ENCODE measurements at places on chromosomes 4 and X.

- DNase-seq = no peak
Observed at GRCh38 chr4:108072300-108072699, 82.6 kb downstream of the HADH start.

GRCh38 chr4:119748853-119749252, 120.2 kb upstream of the PDE5A start:
- DNase-seq = no peak

GRCh38 chrX:13430136-13430827, 110.4 kb upstream of the ATXN3L start:
- DNase-seq = peak; percentile 34

- peak; percentile 63 for DNase-seq
Observed at GRCh38 chr4:154622598-154622997, 10.1 kb upstream of the FGG start.

DNA sequence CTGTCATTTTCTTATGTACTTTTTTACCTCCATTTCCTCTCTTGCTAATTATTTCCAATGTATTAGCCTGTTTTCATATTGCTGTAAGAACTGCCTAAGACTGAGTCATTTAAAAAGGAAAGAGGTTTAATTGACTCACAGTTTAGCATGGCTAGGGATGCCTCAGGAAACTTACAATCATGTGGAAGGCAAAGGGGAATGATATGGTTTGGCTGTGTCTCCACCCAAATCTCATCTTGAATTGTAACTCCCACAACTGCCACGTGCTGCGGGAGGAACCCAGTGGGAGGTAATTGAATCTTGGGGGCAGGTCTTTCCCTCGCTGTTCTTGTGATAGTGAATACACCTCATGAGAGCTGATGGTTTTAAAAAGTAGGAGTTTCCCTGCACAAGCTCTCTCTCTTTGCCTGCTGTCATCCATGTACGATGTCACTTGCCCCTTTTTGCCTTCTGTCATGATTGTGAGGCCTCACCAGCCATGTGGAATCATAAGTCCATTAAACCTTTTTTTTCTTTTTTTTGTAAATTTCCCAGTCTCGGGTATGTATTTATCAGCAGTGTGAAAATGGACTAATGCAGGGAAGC, 870.0 kb upstream of the INTU start:
- DNase-seq = peak; percentile 15

DNA sequence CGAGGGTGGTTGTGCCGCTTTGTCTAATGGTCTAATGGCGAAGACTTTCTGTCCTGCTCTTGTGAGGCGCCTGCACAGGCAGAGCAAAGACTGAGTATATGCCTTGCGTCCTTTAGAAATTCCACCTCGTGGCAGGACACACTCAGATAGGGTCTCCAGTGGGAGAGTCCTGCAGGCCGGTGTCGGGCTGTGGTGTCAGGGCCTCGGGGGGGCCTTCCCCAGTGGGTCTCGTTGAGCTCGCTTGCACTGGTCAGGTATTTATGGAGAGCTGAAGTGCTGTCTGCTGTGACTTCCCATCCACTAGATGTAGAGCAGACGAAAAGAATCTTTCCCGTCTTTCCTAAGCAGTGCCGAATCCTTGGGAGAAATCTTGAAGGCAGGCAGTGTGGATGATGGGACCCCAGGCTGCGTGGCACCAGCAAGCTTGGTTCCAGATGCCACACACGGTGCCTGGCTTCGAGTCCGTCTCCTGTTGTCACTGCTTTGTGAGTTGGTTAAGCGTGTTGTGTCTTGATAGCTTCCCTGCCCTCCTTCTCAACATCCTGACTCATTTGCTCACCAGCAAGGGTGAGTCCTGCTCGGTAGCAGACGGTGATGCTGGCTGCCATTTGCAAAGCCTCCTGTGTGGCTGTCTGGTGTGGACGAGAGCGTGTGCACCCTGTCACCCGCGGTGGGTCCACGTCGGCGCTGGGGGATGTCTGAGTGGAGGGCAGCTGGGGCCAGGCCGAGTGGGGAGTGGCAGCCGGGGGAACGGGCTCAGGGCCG, 20.5 kb downstream of the MAEA start:
- DNase-seq = no peak

DNA sequence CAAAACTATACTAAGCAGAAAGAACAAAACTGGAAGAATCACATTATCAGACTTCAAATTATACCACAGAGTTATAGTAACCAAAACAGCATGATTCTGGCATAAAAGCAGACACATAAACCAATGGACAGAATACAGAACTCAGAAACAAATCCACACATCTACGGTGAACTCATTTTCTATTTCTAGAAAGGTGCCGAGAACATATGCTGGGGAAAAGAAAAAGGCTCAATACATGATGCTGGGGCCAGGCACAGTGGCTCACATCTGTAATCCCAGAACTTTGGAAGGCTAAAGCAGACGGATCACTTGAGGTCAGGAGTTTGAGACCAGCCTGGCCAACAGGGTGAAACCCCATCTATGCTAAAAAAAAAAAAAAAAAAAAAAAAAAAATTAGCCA, 52.7 kb downstream of the ATRX start:
- DNase-seq = no peak

- DNase-seq = no peak
Observed at GRCh38 chrX:50115973-50116372, 84.8 kb downstream of the AKAP4 start.

- no peak for DNase-seq
Observed at GRCh38 chrX:105463473-105463872, 243.0 kb upstream of the TEX13A start.

- DNase-seq = no peak
Observed at GRCh38 chr4:90621080-90621479, 493.9 kb downstream of the CCSER1 start.

- DNase-seq = no peak
Observed at GRCh38 chr4:84171871-84172270, 327.2 kb downstream of the NKX6-1 start.

GRCh38 chrX:153906126-153906917, 1.8 kb downstream of the AVPR2 start:
- DNase-seq = no peak

DNA sequence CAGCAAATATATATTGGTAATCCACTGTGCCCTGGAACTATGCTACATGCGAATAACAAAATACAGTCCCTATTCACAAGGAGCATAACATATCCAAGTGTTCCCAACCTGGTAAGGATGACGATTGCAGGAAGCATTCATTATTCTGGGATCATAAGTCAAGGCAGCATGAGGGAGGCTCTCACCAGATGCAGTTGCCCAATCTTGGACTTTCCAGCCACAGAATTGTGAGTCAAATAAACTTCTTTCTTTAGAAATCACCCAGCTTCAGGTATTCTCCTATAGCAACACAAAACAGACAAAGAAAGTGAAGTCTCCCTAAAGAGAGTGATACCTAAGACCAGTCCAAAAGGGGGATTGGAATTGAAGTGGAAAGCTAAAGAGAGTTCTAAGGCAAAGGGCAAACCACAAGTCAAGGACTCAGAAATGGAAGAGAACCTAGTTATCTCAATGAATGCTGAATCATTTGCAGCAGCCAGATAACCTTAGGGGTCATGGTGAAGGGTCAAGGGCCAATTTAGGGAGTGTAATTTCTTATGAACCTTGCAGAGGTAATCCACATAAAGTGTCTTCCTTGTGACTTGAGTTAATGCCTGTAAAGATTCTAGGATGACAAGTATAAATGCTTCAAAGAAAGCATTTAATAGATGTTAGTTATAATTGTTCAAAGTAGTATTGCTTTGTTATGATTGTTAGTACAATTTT, 103.1 kb upstream of the PCDH7 start:
- DNase-seq = peak; percentile 59

DNA sequence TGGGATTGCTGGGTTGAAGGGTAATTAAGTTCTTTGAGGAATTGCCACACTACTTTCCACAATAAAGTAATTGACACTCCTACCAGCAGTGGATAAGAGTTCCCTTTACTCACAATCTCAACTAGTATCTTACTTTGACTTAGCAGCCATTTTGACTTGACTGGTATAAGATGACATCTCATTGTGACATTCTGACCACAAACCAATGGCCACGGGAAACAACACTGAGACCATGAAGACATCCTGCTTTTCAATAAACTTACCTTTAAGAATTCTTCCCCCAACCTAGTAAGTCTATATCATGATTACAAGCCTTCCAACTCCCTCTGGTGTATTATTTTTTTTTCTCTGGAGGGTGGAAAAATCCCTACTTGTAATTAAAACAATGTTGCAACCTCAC, 66.9 kb upstream of the WDR1 start:
- DNase-seq = no peak

DNA sequence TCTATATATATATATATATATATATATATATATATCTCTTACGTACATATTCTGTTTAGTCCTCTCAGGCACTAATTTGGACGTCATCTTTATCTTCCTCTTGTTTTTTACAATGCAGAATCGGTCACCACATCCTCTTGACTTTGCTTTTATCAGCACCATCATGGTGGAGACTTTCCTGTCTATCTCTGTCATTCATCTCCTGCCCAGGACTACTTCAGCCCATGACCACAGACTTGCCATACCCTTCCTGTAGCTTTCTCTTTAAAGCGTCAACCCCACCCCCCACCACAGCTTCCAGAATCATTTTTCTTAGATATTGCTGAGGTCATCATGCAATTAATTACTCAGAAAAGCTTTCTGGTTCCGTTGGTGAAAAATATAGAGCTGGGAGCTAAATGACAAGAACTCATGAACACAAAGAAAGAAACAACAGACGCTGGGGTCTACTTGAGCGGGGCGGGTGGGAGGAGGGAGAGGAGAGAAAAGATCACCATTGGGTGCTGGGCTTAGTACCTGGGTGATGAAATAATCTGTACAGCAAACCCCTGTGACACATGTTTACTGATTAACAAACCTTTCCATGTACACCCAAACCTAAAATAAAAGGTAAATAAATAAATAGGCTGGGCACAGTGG, 30.5 kb upstream of the PRKX start:
- no peak for DNase-seq

- DNase-seq = peak; percentile 80
Observed at GRCh38 chr4:36235306-36235705, 9.0 kb downstream of the ARAP2 start.

- DNase-seq = peak; percentile 82
Observed at GRCh38 chr4:120694973-120695372, 227.6 kb downstream of the PRDM5 start.
